ENCODE measurements at places on chromosomes 7 and 10. TPM values are rescaled to one million over a fixed set of nuclear protein-coding genes. Genes with fewer than 3 reads are reported as not detected.
A peak's percentile ranks its signal among the peaks of the same experiment; 100 is the strongest.

DNA sequence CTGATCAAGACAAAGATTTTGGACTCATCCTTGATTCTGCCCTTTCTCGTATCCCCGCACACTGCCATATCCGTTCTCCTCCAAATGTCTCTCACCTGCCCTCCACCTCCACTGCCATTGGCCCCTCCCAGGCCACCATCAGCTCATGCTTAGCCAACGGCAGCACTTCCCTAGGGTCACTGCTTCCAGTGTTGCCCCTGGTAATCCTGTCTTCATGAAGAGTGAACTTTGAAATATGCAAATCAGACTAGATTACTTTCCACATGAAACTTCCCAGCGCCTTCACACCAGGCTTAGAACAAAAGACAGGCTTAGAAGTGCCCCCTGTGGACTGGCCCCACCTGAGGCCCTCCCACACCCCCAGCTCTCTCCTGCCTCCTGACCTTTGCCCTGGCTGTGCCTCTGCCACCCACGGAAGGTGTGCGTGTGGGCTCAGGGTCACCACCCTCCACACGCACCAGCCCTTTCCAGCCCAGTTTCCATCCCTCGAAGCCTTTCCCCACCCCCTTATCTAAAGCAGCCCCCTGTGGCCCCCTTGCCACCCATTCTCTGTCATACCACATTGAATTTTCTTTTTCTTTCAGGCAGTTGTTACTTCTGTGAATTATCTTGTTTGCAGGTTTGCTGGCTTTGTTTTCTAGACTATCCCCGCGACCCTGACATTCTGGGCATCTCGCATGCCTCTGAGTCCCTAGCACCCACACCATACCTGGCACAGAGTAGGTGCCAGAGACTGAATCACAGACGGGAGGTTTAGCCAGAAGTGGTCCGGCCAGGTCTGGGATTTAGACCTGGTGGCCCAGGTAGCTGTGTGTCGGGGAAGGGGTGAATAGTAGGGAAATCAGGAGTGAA lies 26.8 kb upstream of the C10orf53 start:
- no peak overlapping the region for H3K4me3 ChIP-seq
- no peak overlapping the region for H3K27ac ChIP-seq
- H3K36me3 ChIP-seq: no peaks in the 10 kb centered on the region
- ATAC-seq: no peak
- peaks cover 48% of the 10 kb centered on the region for H3K27me3 ChIP-seq
- no peaks in the 10 kb centered on the region for H3K4me1 ChIP-seq

DNA sequence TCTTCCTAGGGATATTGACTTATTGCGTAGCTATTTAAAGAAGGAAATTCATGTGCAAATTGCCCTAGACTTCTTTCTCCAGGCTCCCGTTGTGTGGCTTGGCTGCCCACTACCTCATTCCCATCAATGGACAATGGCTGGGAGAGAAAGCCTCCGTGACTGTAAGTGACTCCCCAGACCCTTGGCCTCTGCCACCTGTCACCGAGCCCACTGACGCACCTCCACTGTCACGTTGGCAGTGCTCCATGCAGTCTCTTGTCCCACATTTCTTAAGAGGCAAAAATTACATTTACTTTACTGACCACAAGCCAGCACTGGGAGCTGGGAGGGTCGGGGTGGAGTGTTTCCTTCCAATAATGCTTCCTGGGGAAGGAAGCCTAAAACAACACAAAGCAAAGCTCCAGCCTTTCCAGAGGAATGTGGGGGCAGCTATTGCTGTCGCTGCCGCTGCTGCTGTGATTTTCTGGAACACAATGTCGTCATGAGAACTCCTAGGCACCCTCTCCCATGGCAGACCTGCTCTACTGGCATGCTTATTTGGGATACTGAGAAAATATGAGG lies 89.7 kb upstream of the STEAP1B start:
- H3K36me3 ChIP-seq: no peaks in the 10 kb centered on the region
- no peaks in the 10 kb centered on the region for H3K27me3 ChIP-seq
- H3K4me1 ChIP-seq: peaks cover 12% of the 10 kb centered on the region

DNA sequence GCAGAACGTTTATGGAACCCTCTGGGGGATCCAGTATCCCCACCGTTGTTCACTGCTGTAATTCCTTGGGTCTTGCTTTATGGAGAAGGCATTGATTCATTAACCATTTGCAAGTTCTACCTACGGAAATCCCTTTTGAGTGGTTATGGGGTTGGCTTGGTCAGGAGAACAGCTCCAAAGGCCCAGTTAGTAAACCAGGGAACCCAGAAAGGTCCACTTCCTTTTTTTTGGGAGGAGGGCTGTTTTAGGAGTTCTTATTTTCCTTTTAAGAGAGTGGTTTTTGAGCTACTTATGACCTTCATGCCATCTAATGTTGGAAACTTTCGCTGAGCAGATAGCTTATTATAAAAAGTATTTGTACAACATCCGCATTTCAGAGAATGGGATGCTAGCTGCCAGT lies 1.3 kb downstream of the POR start:
- H3K27me3 ChIP-seq: no peaks in the 10 kb centered on the region
- H3K4me1 ChIP-seq: peaks cover 42% of the 10 kb centered on the region
- H3K36me3 ChIP-seq: no peaks in the 10 kb centered on the region
- no peak for ATAC-seq

GRCh38 chr7:100486111-100486636 lies 2.4 kb downstream of the NYAP1 start:
- H3K27ac ChIP-seq: no peak overlapping the region
- peaks cover 10% of the 10 kb centered on the region for H3K36me3 ChIP-seq
- ATAC-seq: no peak
- H3K4me1 ChIP-seq: no peaks in the 10 kb centered on the region

- ATAC-seq: no peak
- H3K4me1 ChIP-seq: no peaks in the 10 kb centered on the region
- no peak overlapping the region for H3K4me3 ChIP-seq
Measured at GRCh38 chr7:148116195-148116594, 474.4 kb upstream of the C7orf33 start.

DNA sequence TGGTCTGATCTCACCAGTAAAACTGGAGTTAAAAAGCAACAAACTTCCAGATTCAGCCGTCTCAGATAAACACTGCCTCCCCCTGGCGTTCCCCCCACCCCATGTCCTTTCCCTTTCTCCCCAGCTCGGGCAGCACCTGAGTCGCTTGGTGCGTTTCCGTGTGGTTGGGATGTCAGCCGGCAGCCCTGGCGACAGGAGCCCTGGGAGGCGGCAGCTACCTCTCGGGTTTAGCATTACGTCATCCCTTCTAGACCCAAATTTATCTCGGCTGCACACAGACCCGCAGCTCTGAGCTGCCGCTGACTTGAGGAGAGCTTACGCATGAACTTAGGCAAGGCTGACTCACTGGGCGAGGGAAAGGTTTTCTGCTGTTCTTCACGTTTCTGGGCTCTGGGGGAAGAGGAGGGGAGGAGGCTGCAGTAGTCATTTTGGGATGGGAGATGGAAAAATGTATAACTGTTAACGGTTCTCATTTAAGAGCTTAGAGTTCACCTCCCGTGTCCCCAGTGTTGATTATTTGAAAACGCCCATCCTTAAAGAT lies 14.4 kb downstream of the MXI1 start:
- H3K27ac ChIP-seq: peak overlapping the region; percentile 92
- peak; percentile 72 for ATAC-seq
- peaks cover 6% of the 10 kb centered on the region for H3K4me1 ChIP-seq
- H3K27me3 ChIP-seq: no peaks in the 10 kb centered on the region
- no peaks in the 10 kb centered on the region for H3K36me3 ChIP-seq
- H3K4me3 ChIP-seq: peak overlapping the region; percentile 43

DNA sequence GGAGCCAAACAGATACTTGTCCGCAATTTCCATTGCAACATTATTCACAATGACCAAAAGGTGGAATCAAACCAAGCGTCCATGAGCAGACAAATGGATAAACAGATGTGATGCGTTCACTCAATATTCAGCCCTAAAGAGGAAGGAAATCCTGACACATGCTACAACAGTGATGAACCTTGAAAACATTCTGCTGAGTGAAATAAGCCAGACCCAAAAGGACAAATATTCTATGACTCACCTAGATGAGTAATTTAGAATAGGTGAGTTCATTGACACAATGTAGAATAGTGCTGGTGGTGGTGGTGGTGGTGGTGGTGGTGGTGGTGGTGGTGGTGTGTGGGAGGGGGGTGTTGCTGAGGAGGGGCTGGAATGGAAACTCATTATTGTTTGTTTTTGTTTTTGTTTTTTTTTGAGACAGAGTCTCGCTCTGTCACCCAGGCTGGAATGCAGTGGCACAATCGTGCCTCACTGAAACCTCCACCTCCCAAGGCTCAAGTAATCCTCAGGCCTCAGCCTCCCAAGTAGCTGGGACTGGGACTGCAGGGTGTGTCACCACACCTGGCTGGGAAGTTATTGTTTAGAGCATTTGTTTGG lies 28.6 kb downstream of the SMKR1 start:
- no peak overlapping the region for H3K27ac ChIP-seq
- no peak for ATAC-seq
- H3K36me3 ChIP-seq: no peaks in the 10 kb centered on the region
- no peak overlapping the region for H3K4me3 ChIP-seq
- peaks cover 4% of the 10 kb centered on the region for H3K27me3 ChIP-seq
- H3K4me1 ChIP-seq: no peaks in the 10 kb centered on the region

Gene SPDYE16
- total RNA-seq: not detected

DNA sequence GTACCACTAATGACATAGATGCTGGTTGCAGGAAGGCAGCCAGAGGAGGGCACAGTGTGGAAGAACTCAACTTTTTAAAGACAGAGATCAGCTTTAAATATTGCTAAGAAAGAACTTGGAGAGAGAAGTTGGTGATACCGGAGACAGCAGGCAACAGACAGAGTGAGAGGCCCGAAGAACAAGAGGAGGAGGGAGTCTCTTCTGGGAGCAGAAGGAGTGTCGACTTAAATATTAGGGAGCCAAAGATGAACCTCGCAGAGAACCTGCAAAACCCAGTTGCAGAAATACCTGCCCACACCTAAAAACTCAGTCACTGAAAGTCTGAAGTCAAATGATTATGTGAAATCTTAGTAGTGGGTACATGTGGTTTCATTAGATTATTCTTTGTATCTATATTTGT lies 3.4 kb upstream of the WDR86 start:
- H3K36me3 ChIP-seq: no peaks in the 10 kb centered on the region
- peaks cover 51% of the 10 kb centered on the region for H3K27me3 ChIP-seq
- H3K4me3 ChIP-seq: no peak overlapping the region
- H3K27ac ChIP-seq: no peak overlapping the region

Gene SYCE1
- total RNA-seq: 10.4 TPM

Gene TAS2R4
- 0.37 TPM for total RNA-seq

DNA sequence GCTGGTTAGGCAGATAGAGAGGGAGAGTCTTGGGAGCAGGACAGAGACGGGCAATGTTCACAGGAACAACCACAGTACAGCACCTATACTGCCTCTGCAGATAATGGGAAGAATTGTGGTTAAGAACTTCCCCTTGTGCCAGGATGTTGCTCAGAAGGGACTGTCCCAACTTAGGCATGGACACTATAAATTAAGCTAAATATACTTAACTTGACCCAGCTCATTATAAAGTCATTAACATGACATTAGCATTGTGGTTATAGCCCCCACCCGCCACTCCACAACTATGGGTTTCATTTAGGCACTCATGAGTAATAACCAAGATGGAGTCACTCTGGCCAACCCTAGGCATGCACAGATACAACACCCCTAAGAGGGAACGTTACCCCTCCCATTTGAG lies 310.9 kb upstream of the NRG3 start:
- H3K27me3 ChIP-seq: no peaks in the 10 kb centered on the region
- H3K4me3 ChIP-seq: no peak overlapping the region
- no peaks in the 10 kb centered on the region for H3K4me1 ChIP-seq
- H3K27ac ChIP-seq: no peak overlapping the region
- no peaks in the 10 kb centered on the region for H3K36me3 ChIP-seq
- no peak for ATAC-seq

- H3K4me3 ChIP-seq: no peak overlapping the region
- H3K36me3 ChIP-seq: no peaks in the 10 kb centered on the region
- H3K4me1 ChIP-seq: no peaks in the 10 kb centered on the region
- no peaks in the 10 kb centered on the region for H3K27me3 ChIP-seq
- ATAC-seq: no peak
Measured at GRCh38 chr10:48555310-48556042, 49.4 kb downstream of the ARHGAP22 start.

Gene WEE2
- not detected for total RNA-seq

Gene GSTO2
- 1.3 TPM for total RNA-seq

Gene SYT15
- total RNA-seq: 11.2 TPM

DNA sequence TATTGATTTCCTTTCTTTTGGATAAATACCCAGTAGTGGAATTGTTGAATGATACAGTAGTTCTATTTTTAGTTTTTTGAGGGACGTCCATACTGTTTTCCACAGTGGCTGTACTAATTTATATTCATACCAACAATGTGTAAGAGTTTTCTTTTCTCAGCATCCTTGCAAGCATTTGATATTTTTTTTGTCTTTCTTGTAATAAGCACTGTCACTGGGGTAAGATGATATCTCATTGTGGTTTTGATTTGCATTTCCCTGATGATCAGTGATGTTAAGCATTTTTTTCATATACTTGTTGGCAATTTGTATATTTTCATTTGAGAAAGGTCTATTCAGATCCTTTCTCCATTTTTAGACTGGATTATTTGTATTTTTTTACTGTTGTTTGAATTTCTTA lies 308.7 kb downstream of the PTEN start:
- H3K27me3 ChIP-seq: no peaks in the 10 kb centered on the region
- no peak overlapping the region for H3K27ac ChIP-seq
- no peaks in the 10 kb centered on the region for H3K36me3 ChIP-seq
- no peaks in the 10 kb centered on the region for H3K4me1 ChIP-seq

DNA sequence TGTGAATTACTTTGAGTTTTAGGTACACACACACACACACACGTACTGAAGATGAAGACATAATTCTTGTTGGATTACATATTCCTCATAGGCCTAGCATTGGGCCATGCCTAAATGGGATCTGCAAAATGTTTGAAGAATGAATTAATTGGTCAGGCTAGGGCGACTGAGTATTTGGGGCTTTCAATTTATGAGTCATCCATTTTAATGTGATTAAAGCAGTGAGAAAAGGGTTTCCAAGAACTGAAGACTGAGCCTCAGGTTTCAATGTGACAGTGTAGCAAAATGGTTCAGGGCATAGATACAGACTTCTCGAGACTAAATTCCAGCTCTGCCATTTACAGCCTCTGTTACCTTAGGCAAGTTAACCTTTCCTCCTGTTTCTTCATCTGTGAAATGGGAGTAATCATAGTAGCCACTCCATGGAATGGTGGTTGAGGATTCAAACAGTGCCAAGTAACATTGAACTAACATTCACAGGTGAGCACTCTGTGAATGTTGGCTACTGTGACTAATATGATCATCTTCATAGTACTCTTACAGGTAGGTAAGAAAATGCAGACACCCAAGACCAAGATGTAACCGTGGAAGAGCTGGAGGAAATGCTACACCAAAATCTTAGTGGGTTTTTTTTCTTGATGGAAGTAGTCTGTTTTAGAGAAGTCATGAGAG lies 7.6 kb downstream of the BPGM start:
- peaks cover 4% of the 10 kb centered on the region for H3K36me3 ChIP-seq
- H3K27me3 ChIP-seq: no peaks in the 10 kb centered on the region
- H3K4me3 ChIP-seq: no peak overlapping the region
- no peak for ATAC-seq
